Fibroblast of skin of right quadriceps (primary cell): ENCODE measurements at places on chromosomes 1 and 21.

- DNase-seq = no peak
Measured at GRCh38 chr1:150777544-150777943, 12.0 kb upstream of the CTSS start.

DNA sequence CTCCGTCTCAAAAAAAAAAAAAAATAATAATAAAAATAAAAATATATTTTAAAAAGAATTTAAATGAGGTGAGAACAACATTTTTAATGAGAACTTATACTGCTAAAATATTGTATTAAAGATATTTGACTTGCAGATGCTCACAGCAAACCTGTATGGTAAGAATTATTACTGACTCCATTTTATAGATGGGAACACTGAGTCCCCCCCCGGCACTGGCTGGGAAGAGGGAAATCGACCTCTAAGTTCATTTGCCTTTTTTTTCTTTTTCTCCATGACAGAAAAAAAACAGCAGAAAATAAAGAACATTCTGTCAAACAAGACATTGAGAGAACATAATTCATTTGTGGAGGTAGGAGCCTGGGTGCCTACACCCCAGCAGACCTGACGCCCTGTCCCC lies 13.4 kb upstream of the PADI6 start:
- no peak for DNase-seq

DNA sequence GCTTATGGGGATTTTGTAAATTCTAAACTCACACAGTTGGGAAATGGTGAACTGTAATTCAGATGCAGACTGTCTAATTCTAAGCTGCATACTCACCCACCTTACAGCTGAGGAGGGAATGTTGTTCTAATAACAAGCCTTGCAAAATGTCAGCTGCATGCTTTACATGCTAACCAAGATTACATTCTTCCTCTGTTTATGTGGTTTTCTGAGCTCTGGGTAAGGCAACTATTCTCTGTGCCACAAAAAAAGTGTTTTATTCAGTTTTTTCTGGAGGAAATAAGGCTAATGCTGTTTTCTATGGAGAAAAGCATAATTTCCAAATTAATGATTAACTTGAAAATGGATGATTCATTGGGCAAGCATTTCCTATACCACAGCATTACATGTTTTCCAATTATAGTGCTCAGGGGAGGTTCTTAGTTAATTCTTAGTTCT lies 64.9 kb downstream of the RGS13 start:
- peak; percentile 93 for DNase-seq

DNA sequence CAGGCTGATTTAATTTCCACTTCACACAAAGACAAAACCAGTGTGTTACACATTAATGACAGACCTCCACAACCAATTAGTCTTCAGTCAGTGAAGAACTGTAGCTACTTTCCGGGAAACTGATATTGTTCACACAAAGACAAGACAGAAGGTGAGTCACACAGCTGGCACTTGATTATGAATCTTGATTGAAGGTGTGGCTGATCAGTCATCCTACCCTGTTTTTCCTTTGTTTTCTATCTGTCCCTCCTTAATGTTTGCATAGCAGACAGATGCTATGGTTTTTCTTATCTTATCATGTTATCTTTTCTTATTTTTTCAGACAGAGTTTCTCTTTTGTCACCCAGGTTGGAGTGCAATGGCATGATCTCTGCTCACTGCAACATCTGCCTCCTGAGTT lies 185.1 kb upstream of the GREM2 start:
- no peak for DNase-seq

- no peak for DNase-seq
Measured at GRCh38 chr21:43864962-43865539, at the start of gene AGPAT3. Gene AGPAT3, plus strand, starts transcription at chr21:43865223. Its CDS starts 94,459 bp downstream, at chr21:43959682.

DNA sequence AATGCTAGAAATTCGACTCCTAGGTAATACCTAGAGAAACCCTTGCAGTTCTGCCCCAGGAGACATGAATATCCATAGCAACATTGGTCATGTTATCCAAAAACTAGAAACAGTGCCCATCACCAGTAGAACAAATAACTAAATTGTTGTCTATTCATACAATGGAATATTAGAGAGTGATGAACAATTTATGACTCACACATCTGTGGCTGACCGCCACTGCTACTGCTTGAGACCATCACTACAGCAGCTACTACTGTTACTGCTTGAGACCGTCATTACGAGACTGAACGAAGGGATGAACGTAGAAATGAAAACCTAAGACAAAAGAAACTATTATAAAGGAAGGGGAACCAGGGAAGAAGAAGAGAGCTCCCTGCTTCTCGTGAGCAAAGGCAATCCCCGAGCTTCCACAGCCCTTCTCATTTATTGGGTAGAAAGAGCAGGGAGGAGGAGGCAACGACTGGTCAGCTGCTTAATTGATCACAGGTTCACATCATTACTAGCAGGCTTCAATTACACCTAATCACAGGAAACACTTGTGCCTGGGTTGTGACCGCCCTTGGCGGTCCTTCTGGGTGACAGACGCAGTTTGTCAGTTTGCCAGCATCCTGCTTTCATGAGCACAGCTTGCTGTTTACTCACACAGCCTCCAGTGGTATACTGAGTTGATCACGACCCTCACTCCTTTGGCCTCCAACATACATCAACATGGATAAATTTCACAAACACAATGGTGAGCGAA lies 14.1 kb upstream of the PADI4 start:
- no peak for DNase-seq

GRCh38 chr1:222060210-222060916 lies 318.5 kb upstream of the DUSP10 start:
- no peak for DNase-seq

DNA sequence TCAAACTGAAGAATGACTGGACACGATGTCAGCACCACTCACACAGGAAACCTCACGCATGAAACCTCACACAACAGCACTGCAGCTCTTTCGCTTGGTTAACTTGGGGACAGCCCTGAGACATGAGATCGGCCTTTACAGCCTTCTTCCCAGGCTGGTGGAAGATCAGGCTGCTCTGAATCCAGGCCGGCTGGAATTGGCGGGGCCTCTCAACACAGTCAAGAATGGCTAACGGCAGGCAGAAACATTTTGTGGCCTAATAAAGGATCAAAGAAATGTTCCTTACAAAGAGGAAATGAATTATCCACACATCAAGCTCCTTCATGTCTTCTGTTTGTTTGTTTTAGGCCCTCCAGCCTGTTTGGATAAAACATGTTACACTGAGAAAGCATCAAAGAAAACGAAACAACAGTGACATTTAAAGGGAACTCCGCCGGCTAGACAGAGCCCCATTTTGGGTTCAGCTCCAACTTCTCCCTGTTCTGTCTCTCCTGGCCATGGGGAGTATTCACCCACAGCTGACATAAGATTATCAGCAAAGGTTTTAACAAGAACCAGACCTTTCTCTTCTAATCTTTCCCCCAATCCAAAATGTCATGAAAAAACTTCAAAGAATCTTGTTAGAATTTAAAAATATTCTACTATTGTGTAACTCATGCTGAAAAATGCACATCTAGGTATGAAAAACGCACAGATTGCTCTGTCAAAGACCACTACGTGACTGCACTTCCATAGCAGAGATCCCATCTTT lies 131.2 kb downstream of the SLC45A1 start:
- DNase-seq = peak; percentile 55

DNA sequence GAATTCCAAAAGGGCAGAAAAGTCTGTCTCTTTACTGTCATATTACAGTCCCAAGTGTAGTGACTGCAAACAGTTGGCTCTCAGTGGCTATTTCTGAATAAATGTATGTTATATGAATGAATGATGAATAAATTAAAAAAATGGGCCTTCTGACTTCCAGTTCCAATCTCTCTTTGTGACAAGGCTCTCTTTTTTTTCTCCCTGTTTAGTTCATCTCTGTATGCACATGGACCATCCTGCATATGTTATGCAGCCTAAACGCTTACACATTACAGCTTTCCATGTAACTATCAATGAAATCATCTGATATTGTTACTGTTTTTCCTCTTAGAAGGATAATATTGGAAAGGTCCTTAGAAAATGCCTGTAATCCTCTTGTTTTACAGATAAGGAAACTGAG lies 363.0 kb downstream of the NUF2 start:
- no peak for DNase-seq

GRCh38 chr1:109542657-109543056 lies 3.0 kb downstream of the GPR61 start:
- DNase-seq = no peak

GRCh38 chr1:200240656-200241055 lies 169.2 kb downstream of the ZNF281 start:
- peak; percentile 32 for DNase-seq

DNA sequence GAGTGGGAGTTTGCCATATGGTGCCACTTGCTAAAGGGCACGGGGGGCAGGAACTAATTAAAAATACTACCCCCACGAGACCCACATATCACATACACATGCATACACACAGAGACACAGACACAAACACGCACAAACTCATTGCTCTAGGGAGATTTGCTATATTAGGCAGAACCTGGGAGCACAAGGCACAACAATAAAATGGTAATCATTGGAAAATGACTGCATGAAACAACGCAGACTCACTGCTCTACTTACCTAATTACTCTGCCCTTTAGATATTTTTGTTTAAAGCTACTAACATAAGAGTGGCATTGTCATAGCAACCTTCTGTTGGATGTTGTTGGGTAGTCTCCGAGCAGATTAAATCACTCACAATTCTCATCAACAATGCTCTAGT lies 20.3 kb upstream of the RGS4 start:
- DNase-seq = no peak

GRCh38 chr21:41802684-41803083 lies 35.8 kb upstream of the RIPK4 start:
- DNase-seq = peak; percentile 53

- no peak for DNase-seq
Measured at GRCh38 chr1:1873186-1873585, 17.7 kb downstream of the GNB1 start.

DNA sequence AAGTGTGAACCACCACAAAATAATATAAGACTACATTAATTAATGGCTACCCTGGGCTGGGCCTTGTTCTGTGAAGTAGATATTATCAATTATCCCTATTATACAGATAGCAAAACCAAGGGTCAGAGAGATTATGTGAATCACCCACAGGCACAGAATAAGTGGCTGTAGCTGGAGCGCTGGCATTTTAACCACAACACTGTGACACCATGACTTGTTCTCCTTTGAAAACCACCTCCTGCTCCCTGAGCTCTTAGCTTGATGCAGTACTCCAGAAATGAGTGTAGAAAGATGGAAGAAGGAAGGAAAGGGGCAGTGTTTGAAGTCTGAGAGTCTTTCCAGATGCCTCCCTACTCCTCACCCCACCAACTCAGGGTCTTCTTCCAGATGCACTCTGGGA lies 29.5 kb upstream of the JUN start:
- no peak for DNase-seq

DNA sequence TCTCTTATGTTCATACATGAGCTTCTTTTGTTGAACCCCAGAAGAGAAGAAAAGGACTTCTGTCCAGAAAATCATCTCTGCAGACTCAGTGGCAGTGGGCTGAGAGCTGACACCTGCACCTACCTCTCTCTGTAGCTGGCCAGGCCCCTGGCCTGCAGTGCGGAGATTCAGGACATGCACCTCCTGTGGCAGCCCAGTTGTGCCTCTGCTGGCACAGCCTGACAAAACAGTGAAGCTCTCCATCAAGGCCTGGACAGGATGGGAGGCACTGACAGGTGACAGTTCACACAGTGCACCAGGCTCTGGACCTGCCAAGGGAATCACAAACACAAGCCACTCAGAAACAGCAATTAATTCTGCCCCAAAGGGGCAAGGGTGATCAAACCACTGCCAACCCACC lies 88.8 kb downstream of the TGFBR3 start:
- no peak for DNase-seq

DNA sequence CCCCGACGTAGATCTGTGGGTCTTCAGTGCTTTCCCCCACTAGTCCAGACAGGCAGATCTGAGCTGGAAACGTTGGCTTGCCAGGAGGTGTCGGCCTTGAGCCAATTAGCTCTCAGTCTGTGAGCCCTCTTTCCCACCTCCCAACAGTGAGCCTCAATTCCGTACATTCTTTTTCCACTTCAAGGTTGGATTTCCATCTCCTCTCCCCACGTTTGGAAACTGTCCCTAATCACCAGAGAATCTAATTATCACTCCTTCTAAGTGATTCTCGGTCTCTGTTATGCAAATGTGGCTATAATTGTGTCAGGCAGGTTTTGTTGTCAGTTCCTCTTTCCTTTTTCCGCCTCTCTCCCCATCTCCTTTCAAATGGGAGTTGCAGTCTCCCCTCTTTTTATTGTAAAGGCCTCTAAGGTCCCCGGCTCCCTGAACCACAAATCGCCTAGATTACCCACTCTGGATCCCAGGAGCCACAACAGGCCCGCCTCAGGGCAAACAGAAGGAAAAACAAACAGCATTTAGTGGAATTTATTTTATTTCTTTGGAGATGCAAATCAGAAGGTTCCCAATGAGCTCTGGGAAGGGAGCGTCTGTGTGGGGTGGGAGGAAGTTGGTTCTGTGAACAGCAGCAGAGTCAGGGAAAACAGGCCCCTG lies 29.4 kb upstream of the LRRN2 start:
- DNase-seq = no peak

GRCh38 chr1:199279872-199280645 lies 641.2 kb downstream of the PTPRC start:
- peak; percentile 17 for DNase-seq

DNA sequence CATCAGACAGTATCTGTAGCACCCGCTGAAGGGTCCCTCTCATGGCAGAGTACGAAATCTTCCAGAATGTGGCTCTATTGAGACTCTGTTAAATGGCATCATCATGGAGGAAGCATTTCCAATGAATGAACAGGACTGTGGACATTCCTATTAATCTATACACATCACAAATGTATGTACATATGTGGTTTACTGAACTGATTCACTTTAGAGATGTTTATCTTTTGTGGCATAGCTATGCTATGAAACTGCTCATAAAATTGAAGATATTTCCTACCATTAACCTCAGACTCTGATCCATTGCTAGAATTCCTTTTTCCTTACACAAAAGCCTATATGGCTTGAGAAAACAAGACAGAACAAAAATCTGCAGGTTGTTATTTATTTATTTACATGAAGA lies 259.6 kb upstream of the RRP15 start:
- DNase-seq = peak; percentile 84

GRCh38 chr1:196355206-196355786 lies 252.9 kb downstream of the KCNT2 start:
- peak; percentile 20 for DNase-seq

GRCh38 chr1:2547210-2548067 lies 8.7 kb upstream of the TNFRSF14 start:
- DNase-seq = no peak

DNA sequence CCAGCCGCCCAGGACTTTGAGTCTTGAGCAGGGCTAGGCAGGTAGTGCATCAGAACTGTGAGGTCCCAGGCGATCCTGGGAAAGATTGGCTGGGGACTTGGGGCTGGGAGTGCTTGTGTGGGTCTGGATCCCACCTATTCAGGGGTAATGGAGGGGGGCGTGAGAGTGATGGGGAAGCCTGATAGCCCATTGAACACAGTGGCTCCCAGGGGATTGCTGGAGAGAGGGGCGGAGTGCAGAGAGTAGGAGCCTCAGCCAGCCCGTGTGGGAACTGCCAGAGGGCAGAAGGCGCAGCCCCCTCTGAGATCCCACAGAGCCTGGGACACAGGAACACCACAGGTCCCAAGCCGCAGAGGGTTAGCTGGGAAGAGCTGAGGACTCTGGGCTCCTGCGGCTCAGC lies 19.3 kb upstream of the PDZK1IP1 start:
- DNase-seq = no peak

- DNase-seq = no peak
Measured at GRCh38 chr1:47771751-47772150, 225.4 kb downstream of the TRABD2B start.
